ENCODE measurements at places on chromosomes 3 and 15.

- peak; percentile 99 for DNase-seq
These were observed 54.6 kb downstream of the RBMS3 start for GRCh38 chr3:29335438-29335837.

DNA sequence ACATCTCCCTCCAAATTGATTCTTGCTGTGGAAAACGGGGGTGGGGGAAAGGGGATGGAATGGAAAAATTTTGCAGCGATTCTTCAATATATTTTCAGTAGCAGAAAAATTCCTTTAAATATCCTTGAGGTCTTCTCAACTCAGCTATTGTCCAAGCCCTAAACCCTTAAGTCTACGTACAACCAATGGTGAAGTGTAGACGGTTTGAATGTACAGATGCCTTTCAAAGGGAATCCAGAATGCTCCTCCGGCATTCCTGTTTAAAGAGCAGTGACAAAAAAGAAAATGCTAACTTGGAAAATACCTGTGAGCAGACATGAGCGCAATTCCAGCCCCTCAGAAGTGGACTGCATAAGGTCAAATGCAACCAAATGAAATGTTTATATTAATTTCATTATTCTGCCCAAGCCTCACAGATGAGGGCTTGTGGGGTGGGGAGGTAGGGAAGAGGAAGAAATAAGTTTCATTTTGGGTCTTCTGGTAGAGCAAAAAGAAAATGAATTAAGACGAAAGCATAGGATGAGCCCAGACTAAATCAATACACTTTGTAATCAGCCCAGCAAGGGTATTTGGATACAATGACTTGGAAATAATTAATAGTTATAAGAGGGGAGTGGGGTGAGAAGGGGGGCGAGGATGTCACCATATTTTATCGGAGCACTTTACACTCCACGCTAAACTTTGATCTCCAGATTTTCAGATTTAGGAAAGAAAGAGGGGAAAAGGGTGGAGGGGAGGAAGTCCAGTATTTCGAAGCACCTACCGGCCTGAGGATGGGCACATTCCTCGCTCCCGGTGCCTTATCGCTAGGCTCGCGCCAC is 2.7 kb downstream of the FOXP1 start:
- no peak for DNase-seq

- no peak for DNase-seq
These were observed 43.7 kb upstream of the TIPARP start for GRCh38 chr3:156630773-156631093.

GRCh38 chr3:119580067-119580760 is 922 bp downstream of the ADPRH start:
- peak; percentile 31 for DNase-seq

All from fibroblast of skin of right biceps (primary cell).